ENCODE measurements at places on chromosomes 4 and X. TPM values are rescaled to one million over a fixed set of nuclear protein-coding genes. Genes with fewer than 3 reads are reported as not detected.

DNA sequence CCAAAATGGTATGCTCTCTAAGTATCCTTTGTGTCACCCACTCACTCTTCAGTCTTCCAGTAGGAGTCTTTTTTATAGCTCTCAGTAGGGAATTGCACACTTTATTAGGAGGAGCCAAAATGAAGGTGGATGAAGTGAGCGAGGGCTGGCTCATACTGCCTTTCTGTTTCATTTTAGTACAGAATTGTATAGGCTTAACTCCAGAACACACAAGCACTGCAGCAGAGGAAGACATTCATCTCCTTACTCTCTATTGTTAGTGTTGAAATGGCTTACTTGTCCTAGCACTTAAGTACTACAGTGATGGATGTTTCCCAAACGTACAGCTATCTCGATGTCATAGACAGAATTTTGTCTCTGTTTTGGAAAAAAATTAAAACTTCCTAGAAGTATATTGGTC is 327.3 kb upstream of the ATOH1 start:
- no peak for DNase-seq

- DNase-seq, result no peak
These were observed 6.9 kb upstream of the HDAC6 start for GRCh38 chrX:48794911-48795515.

DNA sequence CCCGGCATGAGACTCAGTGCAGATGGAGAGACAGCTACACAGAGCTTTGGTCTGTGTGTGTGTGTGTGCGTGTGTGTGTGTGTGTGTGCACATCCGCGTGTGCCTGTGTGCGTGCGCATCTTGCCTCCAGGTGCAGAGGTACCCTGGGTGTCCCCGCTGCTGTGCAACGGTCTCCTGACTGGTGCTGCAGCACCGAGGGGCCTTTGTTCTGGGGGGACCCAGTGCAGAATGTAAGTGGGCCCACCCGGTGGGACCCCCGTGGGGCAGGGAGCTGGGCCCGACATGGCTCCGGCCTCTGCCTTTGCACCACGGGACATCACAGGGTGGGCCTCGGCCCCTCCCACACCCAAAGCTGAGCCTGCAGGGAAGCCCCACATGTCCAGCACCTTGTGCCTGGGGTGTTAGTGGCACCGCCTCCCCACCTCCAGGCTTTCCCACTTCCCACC is 14.3 kb downstream of the FGFR3 start:
- no peak for DNase-seq

DNA sequence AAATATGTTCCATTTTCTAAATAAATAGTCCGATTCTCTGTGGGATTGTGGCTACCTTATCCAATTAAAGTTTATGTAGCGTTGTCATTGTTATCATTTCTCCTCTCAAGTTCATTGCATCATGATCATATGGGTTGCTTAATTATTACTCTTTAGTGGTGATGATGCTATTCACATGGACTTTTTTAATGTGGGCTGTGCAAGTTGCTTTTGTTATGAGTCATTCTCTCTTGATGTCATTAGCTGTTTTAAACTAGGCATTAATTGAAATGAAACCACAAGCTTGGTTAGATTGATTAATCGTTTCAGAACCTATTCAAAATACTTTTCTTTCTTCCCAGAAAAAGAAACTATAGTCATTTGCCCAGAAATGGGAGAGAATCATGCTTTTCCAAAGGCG is 38.2 kb downstream of the NHS start:
- no peak for DNase-seq

FGFBP2 gene
- not detected for total RNA-seq

Measured in pancreas (tissue), 10 donors.